ENCODE measurements at places on chromosomes 2 and 18.

DNA sequence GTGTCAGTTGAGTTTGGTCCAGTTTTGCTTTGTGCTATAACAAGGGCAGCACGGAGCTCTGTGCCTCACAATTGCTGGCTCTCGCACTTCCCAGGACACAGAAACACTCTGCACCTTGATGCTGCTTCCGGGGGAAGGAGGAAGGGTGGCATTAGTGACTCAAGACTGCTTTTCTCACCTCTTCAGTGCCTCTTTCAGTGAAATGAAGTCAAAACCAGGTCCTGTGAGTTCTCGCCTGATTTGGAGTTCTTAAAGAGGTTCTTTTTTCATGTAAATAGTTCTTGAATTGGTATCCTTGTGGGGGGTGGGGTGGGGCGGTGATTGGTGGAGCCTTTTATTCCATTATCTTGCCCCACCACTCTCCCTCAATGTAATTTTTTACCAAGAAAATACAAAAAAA, 91.5 kb upstream of the MYT1L start:
- no peak for DNase-seq

DNA sequence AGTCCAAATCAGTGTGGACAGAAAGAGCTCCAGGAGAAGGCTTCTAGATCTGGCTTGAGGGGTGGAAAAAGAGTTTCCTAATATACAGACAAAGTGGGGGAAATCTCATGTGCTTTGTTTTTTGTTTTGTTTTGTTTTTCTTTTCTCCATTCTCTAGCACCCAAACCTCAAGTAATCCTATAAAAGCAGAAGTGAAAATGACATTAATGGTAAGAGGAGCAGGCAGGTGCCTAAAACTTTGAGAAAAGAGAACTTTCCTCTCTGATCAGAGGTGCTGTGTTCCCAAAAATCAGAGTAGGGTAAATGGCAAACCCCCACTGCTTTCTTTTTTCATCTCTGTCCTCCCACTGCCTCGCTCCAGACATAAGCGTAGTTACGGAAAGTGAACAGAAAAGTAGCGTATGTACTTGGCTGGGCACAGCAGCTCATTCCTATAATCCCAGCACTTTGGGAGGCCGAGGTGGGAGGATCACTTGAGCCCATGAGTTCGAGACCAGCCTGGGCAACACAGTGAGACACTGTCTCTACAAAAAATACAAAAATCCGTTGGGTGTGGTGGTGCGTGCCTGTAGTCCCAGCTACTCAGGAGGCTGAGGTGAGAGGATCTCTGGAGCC, 77.8 kb downstream of the FAM161A start:
- no peak for DNase-seq

DNA sequence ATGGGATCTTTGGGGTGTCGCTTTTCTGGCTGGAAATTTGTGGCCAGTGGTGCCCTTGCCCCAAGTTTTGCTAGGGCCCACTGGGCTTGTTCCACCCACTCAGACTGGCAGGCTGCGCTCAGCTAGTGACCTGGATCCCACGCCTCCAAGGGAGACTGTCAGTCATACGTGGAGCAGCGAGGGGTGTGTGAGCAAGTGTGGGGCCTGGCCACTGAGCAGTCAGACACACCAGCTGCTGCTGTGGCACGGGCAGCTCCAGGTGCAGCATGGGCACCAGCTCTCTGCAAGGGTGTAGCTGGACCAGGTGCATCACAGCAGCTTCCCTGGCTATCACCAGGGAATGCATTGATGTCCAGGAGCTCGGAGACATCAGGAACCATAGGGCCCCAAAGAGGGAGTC, 327.0 kb downstream of the NR4A2 start:
- DNase-seq, result no peak

GRCh38 chr18:990197-990596, 85.5 kb downstream of the ADCYAP1 start:
- no peak for DNase-seq

DNA sequence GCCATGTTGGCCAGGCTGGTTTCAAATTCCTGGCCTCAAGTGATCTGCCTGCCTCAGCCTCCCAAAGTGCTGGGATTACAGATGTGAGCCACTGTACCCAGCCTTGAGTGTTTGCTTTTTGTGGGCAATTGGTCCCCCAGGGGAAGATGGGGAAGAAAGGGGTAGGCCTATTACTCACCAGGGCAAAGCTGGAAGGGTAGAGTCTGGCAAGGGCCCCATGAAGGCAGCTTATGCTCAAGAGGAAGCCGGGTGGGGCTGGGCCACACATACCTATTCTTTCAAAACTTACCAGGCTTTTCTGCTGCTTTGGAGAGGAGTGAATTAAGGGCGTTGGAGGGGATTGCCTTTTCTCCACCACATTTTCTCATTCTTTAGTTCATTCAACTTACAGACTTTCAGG, 24.5 kb upstream of the CD28 start:
- no peak for DNase-seq

- DNase-seq, result peak; percentile 53
Observed at GRCh38 chr2:9232886-9233285, 26.3 kb downstream of the ASAP2 start.

Measured in endothelial cell of umbilical vein (primary cell).